ENCODE measurements at places on chromosomes 3 and 15.

- no peaks in the 10 kb centered on the region for H3K36me3 ChIP-seq
- peaks cover 8% of the 10 kb centered on the region for H3K4me1 ChIP-seq
- H3K27me3 ChIP-seq: no peaks in the 10 kb centered on the region
- H3K4me3 ChIP-seq: no peak overlapping the region
- no peak overlapping the region for H3K27ac ChIP-seq
Measured at GRCh38 chr3:123375014-123375940, 73.6 kb downstream of the ADCY5 start.

GRCh38 chr15:63018639-63019038 lies 23.9 kb upstream of the TPM1 start:
- no peaks in the 10 kb centered on the region for H3K27me3 ChIP-seq
- peaks cover 34% of the 10 kb centered on the region for H3K4me1 ChIP-seq
- DNase-seq: no peak

- no peaks in the 10 kb centered on the region for H3K4me1 ChIP-seq
- no peak overlapping the region for H3K27ac ChIP-seq
- no peak overlapping the region for H3K4me3 ChIP-seq
- no peaks in the 10 kb centered on the region for H3K36me3 ChIP-seq
- no peaks in the 10 kb centered on the region for H3K27me3 ChIP-seq
Measured at GRCh38 chr3:38334142-38335055, 12.2 kb upstream of the XYLB start.

DNA sequence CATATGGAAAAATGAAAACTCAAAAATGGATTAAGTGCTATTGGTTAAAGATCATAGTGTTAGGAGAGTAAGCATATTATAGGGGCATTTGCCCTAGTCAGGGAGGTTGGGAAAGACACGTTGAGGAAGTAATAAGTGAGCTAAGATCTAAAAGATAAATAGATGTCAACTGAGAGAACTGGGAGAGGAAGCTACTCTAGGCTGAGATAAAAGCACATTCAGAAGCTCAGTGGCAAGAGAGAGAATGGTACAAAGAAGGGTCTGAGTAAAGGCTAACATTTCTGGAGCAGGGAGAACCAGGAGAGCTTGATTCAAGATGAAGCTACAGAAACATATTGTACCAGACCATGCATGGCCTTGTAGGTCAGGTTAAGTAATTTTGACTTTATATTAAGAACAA lies 63.9 kb downstream of the TRPC1 start:
- H3K27ac ChIP-seq: no peak overlapping the region
- H3K4me3 ChIP-seq: no peak overlapping the region
- DNase-seq: no peak
- H3K27me3 ChIP-seq: no peaks in the 10 kb centered on the region

GRCh38 chr15:45785897-45786296 lies 151.1 kb downstream of the SQOR start:
- no peak overlapping the region for H3K4me3 ChIP-seq
- H3K27ac ChIP-seq: no peak overlapping the region
- H3K36me3 ChIP-seq: no peaks in the 10 kb centered on the region
- DNase-seq: no peak

DNA sequence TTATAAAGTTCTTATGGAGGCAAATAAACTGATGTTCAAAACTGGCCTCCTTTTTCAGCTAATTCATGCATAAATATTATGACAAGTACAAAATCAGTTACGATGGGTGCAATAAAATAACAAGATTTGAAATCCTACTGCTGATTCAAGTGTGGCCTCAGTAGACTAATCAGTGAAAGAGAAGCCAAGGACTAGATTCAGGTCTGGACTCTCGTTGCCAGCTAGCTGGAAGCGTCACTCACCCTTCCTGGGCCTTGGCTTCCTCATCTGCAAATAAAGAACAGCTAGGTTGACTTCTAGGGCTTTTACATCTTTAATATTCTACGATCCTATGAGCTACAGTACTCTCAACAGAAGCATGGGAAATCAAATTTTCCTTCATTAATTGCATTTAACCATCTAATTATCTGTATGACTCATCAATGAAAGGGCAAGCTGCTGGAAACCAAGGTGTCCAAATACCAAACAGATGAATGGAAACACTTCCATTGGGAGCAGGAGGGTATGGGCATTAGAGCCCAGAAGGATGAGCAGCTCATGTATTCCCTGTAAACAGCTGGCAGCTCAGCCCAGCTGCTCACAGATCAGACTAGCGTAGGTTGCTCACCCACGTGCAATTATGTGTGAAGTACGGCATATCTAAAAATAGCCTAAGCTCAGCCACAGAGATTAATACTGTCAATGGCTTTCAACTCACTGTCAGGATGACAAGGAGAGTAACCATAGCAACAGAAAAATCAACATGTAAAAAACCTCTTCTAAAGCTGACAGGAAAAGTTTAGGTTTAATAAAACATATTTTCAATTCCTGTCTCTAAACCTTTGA lies 294.8 kb downstream of the PLCL2 start:
- peaks cover 2% of the 10 kb centered on the region for H3K36me3 ChIP-seq
- H3K4me3 ChIP-seq: no peak overlapping the region
- no peaks in the 10 kb centered on the region for H3K4me1 ChIP-seq
- no peak overlapping the region for H3K27ac ChIP-seq
- DNase-seq: no peak
- H3K27me3 ChIP-seq: no peaks in the 10 kb centered on the region

DNA sequence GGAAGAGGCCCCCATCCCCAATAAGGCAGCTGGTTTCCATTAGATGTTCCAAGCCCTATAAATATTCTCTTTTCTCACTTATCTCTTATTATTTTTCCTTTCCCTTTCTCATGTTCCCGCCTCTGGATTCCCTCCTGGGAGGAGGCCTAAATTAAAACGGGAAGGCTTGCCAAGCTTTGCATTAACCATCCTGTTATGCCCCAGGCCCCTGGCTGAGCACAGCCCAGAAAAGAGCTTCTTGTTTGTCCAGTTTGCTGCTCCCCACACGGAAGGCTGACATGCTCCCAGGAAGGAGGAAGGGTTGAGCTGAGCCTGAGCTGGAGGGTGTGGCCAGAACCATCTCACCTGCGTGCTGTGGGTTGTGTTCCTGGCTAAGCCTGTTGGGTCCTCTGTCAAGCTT lies 63.1 kb upstream of the BOC start:
- H3K27ac ChIP-seq: peak overlapping the region; percentile 98
- peak; percentile 8 for DNase-seq
- no peak overlapping the region for H3K4me3 ChIP-seq
- no peaks in the 10 kb centered on the region for H3K27me3 ChIP-seq
- H3K4me1 ChIP-seq: peaks cover 32% of the 10 kb centered on the region

GRCh38 chr15:96359616-96360521 lies 29.4 kb downstream of the NR2F2 start:
- H3K36me3 ChIP-seq: no peaks in the 10 kb centered on the region
- DNase-seq: no peak
- peaks cover 16% of the 10 kb centered on the region for H3K4me1 ChIP-seq
- H3K27me3 ChIP-seq: peaks cover 64% of the 10 kb centered on the region

DNA sequence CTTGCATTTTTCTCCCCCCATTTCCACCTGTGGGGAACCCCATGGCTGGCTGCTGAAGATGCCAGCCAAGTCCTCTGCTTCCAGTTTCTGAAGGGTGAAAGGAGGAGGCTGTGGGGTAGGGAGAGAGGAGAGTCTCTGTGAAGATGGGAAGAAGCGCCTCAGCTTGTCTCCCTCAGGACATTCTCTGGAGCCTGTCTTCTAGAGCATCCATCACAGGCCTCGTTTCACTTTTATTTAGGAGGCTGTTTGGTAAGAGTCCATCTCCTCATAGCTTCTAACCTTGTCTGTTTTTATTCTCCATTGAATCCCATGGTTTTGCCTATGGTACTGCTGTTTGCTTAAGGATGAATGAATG lies 8.8 kb upstream of the LCTL start:
- no peaks in the 10 kb centered on the region for H3K27me3 ChIP-seq
- no peak overlapping the region for H3K27ac ChIP-seq
- H3K36me3 ChIP-seq: no peaks in the 10 kb centered on the region
- H3K4me3 ChIP-seq: no peak overlapping the region
- DNase-seq: no peak

GRCh38 chr3:149647285-149647684 lies 10.5 kb downstream of the WWTR1 start:
- H3K4me1 ChIP-seq: peaks cover under 1% of the 10 kb centered on the region
- H3K27ac ChIP-seq: no peak overlapping the region
- H3K4me3 ChIP-seq: no peak overlapping the region
- no peaks in the 10 kb centered on the region for H3K27me3 ChIP-seq

- no peaks in the 10 kb centered on the region for H3K27me3 ChIP-seq
- no peaks in the 10 kb centered on the region for H3K4me1 ChIP-seq
Measured at GRCh38 chr3:56003129-56003528, 465.1 kb downstream of the ERC2 start.

DNA sequence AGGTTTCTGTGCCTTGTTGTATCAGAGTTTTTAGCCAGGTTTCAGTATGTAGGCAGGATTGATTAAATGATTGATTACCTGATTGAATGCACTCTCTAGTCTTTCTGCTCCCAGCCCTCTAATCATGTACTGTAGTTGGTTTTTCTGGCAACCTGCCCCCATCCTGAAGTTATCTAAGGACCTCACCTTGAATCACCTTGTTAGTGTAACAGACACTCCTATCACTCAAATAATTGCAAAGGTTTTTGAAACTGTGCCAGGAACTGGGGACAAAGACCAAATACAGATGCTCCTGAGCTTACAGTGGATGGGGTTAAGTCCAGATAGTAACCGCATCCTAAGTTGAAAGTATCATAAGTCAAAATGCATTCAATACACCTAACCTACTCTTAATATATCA lies 141.5 kb upstream of the EIF1B start:
- H3K4me3 ChIP-seq: no peak overlapping the region
- no peaks in the 10 kb centered on the region for H3K27me3 ChIP-seq
- no peak overlapping the region for H3K27ac ChIP-seq
- H3K36me3 ChIP-seq: no peaks in the 10 kb centered on the region
- H3K4me1 ChIP-seq: no peaks in the 10 kb centered on the region
- no peak for DNase-seq

- no peak overlapping the region for H3K27ac ChIP-seq
- H3K4me1 ChIP-seq: peaks cover 3% of the 10 kb centered on the region
Measured at GRCh38 chr3:111822804-111823203, 36.3 kb upstream of the PHLDB2 start.

GRCh38 chr3:5250467-5251195 lies 63.1 kb downstream of the EDEM1 start:
- no peaks in the 10 kb centered on the region for H3K36me3 ChIP-seq
- no peak for DNase-seq
- no peaks in the 10 kb centered on the region for H3K4me1 ChIP-seq
- no peak overlapping the region for H3K4me3 ChIP-seq

DNA sequence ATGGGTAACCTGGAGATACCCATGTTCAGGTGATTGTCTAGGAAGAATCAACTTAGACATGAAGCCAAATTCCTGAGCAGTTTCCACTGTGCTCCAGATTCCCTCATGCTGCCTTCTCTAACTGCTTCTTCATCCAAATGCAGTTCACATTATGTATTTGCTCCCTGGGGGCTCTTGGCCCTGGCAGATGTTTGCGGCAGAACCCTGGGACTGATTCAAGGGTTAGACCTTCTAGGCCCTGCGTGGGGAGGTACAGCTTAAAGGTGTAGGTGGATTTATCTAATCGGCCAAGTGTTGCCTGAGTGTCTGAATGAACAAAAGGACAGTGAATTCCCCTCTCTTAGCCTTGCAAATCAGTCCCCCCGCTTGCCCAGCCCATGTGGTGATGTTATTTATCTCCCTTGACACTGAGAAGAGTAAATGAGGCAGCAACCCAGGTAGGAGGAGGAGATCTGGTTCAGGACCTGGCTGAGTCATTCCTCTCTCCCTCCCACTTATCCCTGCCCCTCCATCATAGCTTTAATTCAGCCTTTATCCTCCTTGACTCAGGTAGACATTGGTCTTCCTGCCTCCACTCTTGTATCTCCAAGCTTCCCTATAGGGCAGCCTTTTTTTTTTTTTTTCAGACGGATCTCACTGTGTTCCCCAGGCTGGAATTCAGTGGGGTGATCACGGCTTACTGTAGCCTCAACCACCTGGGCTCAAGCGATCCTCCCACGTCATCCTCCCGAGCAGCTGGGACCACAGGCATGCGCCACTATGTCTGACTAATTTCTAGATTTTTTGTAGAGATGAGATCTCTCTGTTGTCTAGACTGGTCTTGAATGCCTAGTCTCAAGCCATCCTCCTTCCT lies 54.8 kb downstream of the MAGEF1 start:
- H3K4me3 ChIP-seq: no peak overlapping the region
- H3K27ac ChIP-seq: peak overlapping the region; percentile 13
- peaks cover 38% of the 10 kb centered on the region for H3K4me1 ChIP-seq
- no peaks in the 10 kb centered on the region for H3K36me3 ChIP-seq
- no peaks in the 10 kb centered on the region for H3K27me3 ChIP-seq
- DNase-seq: peak; percentile 95

DNA sequence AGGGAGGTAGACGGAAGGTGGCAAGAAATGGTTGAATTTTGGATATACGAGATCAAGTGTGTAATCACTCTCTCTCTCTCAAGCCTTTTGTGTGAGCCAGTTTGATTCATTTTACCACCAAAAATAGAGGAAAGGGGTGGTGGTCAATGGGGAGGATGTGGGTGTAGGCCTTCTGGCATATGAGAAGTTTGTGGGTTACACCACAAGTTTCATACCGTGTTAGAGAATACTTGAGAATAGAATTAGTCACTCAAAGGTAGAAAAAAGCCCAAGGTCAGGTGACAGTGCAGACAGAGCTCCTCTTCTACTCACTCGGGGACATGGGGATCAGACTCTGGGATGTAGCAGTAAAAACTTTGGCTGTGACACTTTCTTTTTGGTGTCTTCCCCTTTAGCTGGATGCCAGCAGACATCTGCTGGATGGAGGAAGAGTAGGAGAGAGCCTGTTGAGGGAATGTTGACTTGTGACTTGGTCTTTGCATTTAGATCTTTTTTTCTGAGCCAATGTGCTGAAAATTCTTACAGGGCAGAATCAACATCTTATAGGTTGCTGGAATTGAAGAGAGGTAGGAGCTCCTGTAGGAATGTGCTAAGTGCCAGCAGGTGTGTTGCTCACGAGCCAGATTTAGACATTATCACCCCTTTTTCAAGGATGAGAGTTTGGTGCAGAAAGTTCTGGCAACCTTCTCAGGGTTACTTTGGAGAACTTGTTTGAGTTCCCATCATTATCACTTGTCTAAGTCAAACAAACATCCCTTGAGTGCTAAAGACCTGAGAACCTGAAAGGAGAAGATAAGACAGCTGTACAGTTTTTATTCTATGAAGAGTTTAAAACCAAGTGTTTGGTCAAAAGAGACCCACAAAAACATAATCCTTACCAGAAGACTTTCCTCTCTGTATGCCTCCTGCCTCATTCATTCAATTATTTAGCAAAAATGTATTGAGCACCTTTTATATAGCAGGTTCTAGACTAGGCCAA lies 43.9 kb upstream of the RYK start:
- H3K4me1 ChIP-seq: peaks cover 7% of the 10 kb centered on the region
- no peak overlapping the region for H3K4me3 ChIP-seq
- no peak overlapping the region for H3K27ac ChIP-seq
- DNase-seq: no peak
- H3K27me3 ChIP-seq: no peaks in the 10 kb centered on the region

GRCh38 chr15:58260205-58260724 lies 122.1 kb downstream of the AQP9 start:
- H3K36me3 ChIP-seq: no peaks in the 10 kb centered on the region
- no peak overlapping the region for H3K4me3 ChIP-seq
- no peaks in the 10 kb centered on the region for H3K27me3 ChIP-seq
- no peak overlapping the region for H3K27ac ChIP-seq

GRCh38 chr15:41424809-41425208 lies 7.9 kb downstream of the RTF1 start:
- no peaks in the 10 kb centered on the region for H3K36me3 ChIP-seq
- H3K4me3 ChIP-seq: no peak overlapping the region
- no peak overlapping the region for H3K27ac ChIP-seq
- no peaks in the 10 kb centered on the region for H3K4me1 ChIP-seq

- H3K36me3 ChIP-seq: peaks cover 7% of the 10 kb centered on the region
- no peak overlapping the region for H3K4me3 ChIP-seq
Measured at GRCh38 chr3:50192124-50192523, 714 bp downstream of the GNAT1 start.
